Left renal pelvis (tissue), 4 donors: ENCODE measurements at places on chromosomes 4 and X. TPM values are rescaled to one million over a fixed set of nuclear protein-coding genes. Genes with fewer than 3 reads are reported as not detected.

Gene IL21
- polyA plus RNA-seq, result not detected

DNA sequence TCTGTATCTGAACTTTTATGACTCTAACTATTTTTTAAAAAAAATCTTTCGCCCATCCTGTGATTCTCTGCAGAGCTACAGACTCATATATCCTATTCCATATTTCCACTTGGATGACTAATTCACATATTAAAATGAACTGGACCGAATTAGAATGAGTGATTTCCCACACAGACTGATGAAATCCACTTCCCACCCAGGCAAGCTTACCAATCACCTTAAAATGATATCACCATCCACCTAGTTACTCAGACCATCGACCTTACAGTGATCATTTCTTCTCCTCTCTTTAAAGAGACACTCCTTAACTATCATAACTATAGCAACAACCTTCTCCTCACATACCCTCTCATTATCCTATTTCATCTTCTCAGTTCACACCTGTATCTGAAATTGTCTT, 34.1 kb upstream of the GUCY1B1 start:
- no peak for DNase-seq

Gene DKK2
- 1.5 TPM for polyA plus RNA-seq

- DNase-seq, result no peak
These were observed 7.4 kb upstream of the HPRT1 start for GRCh38 chrX:134452596-134452995.

Gene ARHGEF6
- 11.7 TPM for polyA plus RNA-seq

Gene EDA2R
- 0.53 TPM for polyA plus RNA-seq

Gene SERPINA7
- polyA plus RNA-seq, result 0.89 TPM

Gene NUDT11
- 24.4 TPM for polyA plus RNA-seq

- no peak for DNase-seq
These were observed 57.4 kb downstream of the ANTXR2 start for GRCh38 chr4:80015407-80016189.

Gene ANXA5
- 569 TPM for polyA plus RNA-seq

DNA sequence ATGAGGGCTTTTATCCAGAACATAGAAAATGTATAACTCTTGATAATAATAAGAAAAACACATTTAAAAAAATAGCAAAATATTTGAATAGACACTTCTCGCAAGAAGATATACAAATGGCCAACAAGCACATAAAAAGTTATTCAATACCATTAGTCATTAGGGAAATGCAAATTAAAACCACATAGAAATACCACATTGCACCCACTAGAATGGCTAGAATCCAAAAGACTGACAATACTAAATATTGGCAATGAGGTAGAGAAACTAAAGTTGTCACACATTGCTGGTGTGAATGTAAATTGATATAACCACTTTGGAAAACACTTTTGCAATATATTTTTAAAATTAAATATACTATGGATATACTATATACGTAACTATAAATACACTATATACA, 754.3 kb upstream of the MAGEB2 start:
- DNase-seq, result no peak

DNA sequence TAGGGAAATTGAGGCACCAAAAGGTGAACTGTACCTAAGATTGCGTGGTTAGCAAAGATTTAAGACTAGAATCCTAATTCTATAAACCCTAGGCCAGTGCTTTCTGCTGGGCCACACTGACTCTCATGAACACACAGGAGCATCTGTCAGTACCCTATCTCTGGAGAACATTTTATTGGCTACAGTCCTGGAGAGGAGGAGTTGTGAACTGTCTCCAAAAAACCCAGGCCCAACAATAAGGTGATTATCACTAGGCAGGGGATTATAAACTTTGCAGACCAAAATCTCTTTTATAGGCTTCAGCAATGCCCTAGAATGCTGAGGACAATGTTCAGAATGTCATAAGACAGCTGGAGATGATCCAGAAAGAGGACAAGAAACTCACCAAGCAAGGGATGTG, 24.1 kb downstream of the OPHN1 start:
- no peak for DNase-seq

DNA sequence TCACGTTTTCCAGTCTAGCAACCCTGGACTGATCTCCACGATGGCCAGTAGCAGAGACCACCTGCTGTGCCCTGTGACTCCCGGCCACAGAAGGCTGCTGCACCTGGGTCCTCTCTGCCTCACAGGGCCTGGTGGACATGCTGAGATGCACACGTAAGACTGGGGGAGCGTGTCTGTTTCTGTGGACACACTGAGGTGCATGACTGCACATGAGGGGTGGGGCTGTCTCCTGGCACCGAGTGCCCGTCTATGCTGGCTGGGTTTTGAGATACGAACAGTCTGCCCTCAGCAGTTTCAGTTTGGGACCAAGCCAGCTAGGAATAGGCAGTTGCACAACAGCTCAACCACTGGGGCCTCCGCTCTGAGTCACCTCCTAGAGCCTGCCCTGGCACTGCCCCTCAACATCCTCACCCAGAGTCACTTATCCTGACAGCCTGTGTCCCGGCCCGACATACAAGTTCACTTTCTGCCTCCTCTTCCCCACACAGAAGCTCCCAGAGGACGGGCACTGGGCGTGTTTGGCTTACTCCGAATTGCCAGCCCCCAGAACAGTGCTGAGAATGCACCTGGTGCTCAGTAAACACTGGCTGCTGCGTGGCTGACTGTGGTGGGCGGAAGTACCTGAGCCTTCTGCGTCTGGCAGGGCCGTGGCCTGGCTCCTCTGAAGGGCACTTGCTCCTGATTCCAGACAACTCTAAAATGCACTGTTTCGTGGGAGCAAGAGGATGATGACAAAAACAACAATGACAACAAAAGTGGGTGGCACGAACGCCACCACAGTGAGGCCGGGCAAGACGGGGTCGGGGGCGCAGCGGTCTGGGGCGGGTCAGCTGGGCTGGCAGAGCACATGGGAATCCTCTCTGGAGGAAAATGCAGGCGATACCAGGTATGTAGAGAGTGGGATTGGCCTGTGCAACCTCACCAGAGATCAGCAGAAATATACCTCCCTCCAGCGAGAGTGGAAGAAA, 30.9 kb downstream of the RNF212 start:
- DNase-seq, result peak; percentile 39

DNA sequence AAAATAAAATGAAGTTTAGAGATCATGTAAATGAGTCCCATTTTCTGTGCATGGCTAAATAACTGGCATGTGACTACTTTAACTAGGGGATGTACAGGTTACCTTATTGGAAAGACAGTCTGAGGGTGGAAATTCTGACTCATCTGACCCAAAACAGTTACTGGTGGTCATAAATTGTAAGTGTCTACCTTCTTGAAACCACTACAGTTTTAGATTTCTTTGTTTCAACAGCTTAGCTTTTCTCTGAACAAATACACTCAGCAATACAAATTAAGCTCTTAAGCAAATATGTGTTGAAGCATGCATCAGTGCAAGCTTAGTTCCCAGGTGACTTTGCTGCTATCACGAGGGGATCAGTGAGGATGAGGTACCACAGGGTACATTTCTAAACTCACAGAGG, 60.7 kb upstream of the PGM2 start:
- no peak for DNase-seq

Gene SMIM43
- polyA plus RNA-seq, result 1.3 TPM

DNA sequence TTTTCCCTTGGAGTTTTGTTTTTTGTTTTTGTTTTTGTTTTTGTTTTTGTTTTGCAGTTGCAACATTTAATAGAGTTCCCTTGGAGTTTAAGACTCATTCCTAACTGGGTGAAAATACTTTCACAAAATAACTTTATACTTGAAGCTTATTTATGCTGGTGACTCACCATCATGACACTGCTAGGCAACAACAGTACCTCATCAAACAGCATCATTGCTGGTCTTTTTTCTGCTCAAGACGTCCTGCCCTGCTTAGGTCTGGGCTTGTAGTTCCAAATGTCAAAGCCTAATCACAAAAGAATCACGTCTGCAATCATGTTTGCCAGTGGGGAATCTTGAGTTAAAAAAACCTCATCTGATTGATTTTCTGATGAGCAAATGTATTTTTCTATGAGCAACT, 105.7 kb upstream of the PRPS2 start:
- DNase-seq, result no peak

GRCh38 chr4:124152132-124152531, 560.4 kb downstream of the ANKRD50 start:
- no peak for DNase-seq

Gene SPP1
- 343 TPM for polyA plus RNA-seq

Gene WDFY3
- polyA plus RNA-seq, result 52.6 TPM

Gene MAGIX
- polyA plus RNA-seq, result 3.7 TPM

DNA sequence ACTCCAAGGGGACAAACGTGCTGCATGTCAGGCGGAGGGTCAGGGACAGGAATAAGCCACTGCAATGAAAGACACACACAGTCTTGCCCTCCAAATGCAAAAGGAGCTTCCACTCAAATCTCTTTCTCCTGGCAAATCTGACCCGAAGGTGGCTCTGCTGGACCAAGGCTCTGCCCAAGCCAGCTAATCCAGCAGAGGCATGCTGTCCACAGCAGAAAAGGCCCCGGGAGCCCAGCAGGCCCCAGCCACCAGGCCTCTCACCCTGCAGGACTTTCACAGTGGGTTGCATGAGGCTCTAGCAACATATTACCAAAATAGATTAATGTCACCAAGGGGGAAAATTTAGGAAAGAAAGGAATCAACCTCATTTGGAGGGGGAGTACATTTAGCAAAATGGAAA, 628.6 kb downstream of the BCOR start:
- DNase-seq, result no peak

GRCh38 chr4:184188443-184189400, 29.0 kb downstream of the ENPP6 start:
- DNase-seq, result no peak

- no peak for DNase-seq
These were observed 29.8 kb upstream of the C1QTNF7 start for GRCh38 chr4:15398001-15398400.

- no peak for DNase-seq
These were observed 104.2 kb downstream of the AFF1 start for GRCh38 chr4:87038837-87039615.

- DNase-seq, result no peak
These were observed 28.3 kb upstream of the DCAF12L1 start for GRCh38 chrX:126580877-126581276.

GRCh38 chr4:35052546-35052945, 1191.8 kb downstream of the ARAP2 start:
- no peak for DNase-seq

Gene KLHL4
- polyA plus RNA-seq, result 30.3 TPM

DNA sequence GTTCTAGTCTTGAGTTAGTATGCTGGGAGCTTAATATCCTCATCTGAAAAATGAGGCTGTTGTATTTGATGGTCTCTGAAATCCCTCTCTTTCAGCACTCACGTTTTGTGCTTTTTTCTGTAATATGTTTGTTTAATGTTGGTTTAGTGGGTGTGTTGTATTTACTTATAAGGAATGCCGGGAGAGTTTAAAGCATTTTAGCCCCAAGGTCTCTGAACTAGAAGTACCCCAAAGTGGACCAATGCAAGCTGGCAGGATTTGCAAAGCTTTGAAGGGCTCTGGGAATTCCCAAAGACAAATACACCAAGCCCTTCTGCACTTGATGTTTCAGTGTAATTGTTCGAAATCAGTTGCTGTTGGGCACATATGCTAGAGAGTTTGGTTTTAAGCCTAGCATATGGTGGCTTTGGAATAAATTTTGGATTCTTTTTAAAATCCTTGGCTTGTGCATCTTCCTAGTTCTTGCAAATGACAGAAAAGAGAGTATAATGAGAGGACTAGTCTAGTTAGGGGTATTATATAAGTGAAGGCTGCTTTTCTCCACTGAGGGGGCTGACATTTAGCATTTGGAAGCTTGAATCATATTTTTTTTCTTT, 371.4 kb upstream of the BOD1L1 start:
- DNase-seq, result no peak

GRCh38 chr4:174215961-174216680, 67.3 kb downstream of the FBXO8 start:
- DNase-seq, result no peak

Gene RRH
- polyA plus RNA-seq, result 0.18 TPM

Gene PDHA1
- polyA plus RNA-seq, result 249 TPM

DNA sequence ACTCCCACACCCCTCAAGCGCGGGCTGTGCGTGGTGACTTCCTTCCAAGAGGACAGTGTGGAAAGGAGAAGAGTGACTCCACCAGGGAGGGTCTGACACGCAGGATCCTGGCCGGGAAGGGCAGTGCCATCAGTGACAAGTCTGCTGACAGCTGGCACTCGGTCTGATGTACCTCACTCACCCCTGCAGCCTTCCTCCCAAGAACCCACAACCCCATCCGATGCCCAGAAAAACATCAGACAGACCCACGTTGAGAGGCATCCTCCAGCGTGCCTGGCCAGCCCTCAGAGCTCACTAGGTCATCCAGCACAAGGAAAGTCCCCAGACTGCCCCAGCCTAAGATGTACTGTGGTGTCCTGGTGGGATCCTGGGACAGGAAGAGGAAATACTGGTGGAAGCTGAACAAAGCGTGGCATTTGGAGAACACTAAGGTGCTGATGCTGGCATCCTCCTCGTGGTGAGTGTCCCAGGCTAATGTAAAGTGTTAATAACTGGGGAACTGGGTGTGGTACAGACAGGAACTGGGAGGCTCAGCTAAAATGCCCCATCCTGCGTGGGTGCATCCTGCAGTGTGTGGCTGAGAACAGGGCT, 200.0 kb upstream of the PSAPL1 start:
- DNase-seq, result no peak

Gene ITGB1BP2
- polyA plus RNA-seq, result 3.3 TPM

DNA sequence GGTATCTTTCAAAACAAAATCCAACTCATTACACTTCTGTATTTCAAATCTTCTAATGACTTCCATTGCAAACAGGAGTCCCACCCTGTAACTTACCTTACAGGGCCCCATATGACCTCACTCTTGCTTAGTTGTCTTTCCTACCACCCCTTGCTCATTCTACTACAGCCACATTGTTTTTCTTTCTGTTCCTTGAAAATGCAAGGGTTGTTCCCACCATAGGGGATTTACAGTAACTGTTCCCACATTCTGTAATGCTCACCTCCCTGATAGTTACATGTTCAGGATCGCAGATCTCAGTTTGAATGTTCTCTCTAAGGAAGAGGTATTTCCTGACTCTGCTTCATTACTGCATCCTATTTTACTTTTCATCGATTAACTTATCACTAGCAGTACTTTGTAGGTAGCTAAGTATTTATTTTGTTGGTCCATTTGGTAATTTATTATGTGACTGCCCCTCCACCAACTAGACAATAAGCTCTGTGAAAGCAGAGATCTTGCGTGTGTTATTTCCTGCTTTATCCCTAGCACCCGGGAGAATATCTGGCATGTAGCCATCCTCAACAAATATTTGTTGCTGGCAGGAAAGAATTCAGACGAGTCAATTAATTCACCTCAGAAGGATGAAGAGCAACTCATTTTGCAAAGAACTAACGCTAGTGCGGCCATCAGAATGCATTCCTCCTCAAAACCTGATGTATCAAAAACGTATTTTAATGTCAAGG, 21.4 kb downstream of the MAOB start:
- no peak for DNase-seq

GRCh38 chrX:118205421-118206395, 89.1 kb upstream of the KLHL13 start:
- no peak for DNase-seq

DNA sequence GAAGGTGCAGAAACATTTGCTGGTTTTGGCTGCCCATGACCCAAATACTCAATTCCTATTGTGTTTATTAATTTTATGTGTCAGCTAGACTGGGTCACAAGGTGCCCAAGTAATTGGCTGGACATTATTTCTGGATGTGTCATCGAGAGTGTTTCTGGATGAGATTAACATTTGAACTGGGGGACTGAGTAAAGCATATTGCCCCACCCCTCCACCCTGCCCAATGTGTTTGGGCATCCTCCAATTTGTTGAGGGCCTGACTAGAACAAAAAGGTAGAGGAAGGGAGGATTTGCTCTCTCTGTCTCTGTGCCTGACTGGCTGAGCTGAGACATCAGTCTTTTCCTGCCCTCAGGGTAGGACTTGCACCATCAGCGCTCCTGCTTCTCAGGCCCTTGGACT, 29.7 kb upstream of the LCORL start:
- DNase-seq, result no peak
